Bone marrow (tissue), 2 donors: ENCODE measurements at places on chromosomes 6 and 20.

DNA sequence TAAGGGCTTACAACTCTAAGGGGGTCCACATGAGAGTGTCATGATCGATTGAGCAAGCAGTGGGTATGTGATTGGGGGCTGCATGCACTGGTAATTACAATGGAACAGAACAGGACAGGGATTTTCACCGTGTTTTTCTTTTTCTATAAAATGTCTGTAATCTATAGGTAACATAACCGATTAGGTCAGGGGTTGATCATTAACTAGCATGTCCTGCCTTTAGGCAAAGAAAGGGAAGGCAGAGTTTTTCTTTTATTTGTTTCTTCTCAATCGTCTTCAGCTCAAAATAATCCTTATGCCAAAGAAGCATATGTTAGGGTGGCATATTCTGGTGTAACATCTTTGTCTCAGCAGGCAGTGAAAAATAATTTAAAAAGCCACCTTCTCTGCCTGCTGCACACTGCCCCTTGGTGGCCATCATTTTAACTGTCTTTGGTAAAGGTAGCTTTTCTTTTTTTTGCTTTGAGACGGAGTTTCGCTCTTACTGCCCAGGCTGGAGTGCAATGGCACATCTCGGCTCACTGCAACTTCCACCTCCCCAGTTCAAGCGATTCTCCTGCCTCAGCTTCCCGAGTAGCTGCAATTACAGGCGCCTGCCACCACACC is 9.7 kb upstream of the CEP43 start:
- DNase-seq: peak; percentile 22

DNA sequence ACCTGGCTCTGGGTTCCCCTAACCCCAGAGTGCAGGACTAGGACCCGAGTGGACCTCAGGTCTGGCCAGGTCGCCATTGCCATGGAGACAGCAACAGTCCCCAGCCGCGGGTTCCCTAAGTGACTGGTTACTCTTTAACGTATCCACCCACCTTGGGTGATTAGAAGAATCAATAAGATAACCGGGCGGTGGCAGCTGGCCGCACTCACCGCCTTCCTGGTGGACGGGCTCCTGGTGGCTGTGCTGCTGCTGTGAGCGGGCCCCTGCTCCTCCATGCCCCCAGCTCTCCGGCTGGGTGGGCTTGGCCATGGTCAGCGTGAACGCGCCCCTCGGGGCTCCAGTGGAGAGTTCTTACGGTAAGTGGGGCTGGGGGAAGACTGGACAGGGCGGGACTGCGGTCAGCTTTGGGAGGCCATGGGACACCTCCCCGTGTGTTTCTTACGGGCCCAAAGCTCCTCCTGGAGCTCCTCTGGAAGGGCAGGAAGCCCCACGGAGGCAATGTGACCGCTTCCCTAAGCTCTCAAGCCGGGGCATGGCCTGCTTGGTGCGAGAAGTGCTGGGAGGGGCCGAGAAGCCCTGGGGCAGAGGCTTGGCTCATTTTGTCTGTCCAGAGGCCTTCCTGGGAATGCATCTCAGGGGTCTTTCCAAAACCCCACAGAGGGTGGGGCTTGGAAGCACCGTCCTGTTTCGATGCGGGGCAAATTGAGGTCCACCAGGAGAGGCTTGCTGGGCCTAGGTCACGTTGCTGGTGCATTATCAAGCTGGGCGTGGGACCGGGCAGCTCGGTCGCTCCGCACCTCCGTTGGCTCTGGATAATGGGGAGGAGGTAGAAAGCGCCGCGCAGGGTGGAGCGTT is at the start of gene HNF4A:
Gene HNF4A (plus strand): TSS at position 202 of the 855 bp plus-strand sequence. CDS start 106 bp downstream, at position 308.
- no peak for DNase-seq

GRCh38 chr6:135289816-135290215 is 108.7 kb downstream of the MYB start:
- DNase-seq: no peak

DNA sequence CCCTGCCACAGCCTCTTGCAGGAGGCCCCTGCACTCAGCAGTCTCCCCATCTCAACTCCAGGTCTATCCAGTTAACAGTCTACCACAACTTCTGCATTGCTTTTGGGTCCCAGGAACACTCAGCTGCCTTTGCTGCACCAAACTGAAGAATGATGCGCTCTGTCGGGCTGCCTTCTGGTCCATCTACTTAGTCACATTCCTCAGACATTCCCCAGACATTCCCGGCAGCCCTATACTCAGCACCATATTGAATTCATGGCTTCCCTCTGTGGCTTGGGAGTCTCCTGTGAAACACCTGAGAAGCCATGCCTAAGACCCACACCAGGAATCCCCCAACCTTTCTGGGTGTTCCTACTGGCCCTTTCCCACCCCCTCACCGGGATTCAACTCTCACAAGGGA is 99.6 kb upstream of the COL21A1 start:
- no peak for DNase-seq

- DNase-seq: no peak
Observed at GRCh38 chr20:12375967-12376366, 458.3 kb downstream of the BTBD3 start.

DNA sequence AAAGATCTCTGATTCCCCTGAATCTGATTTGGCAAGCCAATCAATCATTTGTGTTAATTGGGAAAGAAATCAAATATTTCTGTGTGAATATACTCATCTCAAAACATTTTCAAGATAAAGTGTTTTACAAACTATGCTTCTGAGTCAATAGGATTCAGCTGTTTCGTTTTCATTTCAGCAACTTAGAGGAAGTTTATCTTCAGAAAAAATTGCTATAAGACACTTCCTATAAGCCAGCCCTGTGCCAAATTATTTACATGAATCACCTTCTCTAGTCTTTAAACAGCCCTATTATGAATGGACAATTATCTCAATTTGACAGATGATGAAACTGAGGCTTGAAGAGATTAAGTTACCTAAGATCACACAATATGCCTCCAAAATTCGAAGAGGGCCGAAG is 10.9 kb downstream of the DEFB129 start:
- no peak for DNase-seq

- DNase-seq: peak; percentile 69
Observed at GRCh38 chr6:43263314-43264178, 20.3 kb downstream of the TTBK1 start.

GRCh38 chr20:61347443-61347842 is 95.4 kb downstream of the CDH4 start:
- DNase-seq: no peak

- DNase-seq: no peak
Observed at GRCh38 chr6:10478187-10479040, 42.7 kb upstream of the GCNT2 start.

DNA sequence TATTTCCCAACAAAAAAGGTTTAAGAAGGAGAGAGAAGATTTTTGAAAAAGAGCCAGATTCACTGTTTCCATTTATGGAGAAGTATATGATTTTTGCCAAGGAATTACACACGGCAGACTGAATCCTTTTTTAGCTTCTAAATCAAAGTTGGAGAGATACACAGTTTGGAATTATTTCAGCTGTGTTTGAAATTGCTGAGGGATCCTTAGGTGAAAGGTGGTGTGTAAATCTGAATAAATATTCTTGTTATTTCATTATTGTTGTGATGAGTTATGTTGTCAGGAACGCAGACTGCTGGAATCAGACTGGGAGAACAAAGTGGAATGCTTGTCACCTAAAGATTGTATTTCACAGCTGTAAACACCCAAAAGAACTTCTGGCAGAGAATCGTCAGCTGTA is 168.5 kb upstream of the AKIRIN2 start:
- no peak for DNase-seq

GRCh38 chr6:31114541-31114878 is at the start of gene PSORS1C1:
Gene PSORS1C1, plus strand, starts transcription at chr6:31114800. Its CDS starts 14,833 bp downstream, at chr6:31129633.
- DNase-seq: no peak

DNA sequence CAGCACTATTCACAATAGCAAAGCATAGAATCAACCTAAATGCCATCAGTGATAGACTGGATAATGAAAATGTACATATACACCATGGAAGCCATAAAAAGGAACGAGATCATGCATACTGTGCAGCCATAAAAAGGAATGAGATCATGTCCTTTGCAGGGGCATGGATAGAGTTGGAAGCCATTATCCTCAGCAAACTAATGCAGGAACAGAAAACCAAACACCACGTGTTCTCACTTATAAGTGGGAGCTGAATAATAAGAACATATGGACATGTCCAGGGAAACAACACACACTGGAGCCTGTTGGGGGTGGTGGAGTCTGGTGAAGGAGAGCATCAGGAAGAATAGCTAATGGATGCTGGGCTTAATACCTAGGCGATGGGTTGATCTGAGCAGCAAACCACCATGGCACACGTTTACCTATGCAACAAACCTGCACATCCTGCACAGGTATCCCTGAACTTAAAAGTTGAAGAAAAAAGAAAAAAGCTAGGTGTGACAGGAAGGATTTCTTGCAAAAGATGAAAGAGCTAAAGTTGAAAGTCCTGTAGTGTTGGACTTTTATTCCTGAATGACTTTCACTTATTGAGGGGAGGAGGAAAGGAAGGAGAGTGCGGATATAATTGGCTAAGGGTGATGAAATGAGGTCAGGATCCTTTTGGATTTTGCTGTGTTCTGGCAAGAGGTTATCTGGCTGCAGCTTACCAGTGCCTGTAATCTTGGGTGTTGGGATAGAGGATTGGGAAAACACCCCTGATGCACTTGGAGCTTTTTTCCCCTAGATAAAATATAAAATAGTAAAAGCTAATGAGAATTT is 8.5 kb downstream of the TRMT11 start:
- DNase-seq: no peak

DNA sequence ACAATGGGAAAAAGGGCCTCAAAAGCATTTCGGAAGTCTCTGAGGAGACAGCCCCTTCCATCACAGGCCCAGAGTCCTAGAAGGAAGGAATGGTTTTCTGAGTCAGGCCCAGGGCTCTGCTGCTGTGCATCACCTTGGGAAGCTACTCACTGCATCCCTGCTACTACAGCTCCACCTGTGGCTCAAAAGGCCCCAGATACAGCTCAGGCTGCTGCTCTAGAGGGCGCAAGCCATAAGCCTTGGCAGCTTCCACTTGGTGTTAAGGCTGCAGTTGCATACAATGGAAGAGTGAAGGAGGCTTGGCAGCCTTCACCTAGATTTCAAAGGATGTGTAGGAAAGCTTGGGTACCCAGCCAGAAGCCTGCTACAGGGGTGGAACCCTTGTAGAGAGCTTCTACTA is 54.8 kb downstream of the MEI4 start:
- DNase-seq: no peak

DNA sequence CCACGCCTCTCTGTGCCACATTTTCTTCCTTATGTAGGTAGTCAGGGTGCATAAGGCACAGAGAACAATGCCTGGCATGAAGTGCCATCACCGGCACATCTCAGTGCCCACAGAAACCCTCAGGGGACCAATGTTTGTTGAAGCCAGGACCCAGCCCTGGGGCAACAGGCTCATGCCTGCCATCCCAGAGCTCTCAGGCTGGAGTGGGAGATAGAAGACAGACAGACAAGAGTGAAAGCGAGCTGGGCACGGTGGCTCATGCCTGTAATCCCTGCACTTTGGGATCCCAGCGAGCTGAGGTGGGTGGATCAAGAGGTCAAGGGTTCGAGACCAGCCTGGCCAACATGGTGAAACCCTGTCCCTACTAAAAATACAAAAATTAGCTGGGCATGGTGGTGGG is 13.5 kb downstream of the EFCAB8 start:
- DNase-seq: no peak

DNA sequence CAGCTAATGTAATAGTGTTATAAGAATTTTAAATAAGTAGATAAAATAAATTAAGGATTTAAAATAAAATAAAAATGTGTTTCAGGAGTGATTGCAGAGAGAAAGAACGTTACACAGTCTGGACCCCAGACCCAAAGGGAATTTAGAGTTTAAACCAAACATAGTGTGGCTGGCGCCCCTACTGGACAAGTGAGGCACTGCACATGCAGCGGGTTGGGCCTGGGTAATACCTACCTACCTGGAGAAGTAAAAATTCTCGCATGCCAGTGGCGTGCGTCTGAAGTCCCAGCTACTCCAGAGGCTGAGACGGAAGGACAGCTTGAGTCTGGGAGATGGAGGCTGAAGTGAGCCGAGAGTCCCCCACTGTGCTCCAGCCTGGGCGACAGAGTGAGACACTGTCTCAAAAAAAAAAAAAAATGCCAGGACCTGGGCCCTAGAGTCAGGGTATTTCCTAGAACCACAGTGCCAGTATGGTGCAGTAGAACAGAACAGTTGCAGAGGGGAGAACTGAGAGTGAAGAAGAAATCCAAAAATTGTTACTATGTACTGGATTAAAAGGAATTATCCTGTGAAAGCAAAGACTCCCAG is 71.4 kb upstream of the TCF21 start:
- DNase-seq: no peak

DNA sequence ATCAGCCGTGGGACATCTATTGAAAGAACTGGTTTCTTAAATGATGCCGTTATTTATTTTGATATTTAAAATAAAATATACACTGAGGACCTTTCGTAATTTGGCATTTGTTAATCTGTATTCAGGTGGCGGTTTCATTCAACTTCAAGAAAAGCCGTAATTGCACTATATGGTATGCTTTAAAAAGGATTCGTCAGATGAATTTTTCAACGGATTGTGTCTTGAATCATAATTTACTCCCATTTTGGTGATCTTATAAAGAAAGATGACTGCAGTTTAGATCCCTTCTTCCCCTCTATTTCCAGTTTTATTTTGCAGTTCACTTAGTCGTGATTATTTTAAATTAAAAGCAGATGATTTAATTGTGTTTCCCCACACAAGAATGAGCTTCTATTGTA is 761 bp downstream of the KLHL32 start:
- no peak for DNase-seq

DNA sequence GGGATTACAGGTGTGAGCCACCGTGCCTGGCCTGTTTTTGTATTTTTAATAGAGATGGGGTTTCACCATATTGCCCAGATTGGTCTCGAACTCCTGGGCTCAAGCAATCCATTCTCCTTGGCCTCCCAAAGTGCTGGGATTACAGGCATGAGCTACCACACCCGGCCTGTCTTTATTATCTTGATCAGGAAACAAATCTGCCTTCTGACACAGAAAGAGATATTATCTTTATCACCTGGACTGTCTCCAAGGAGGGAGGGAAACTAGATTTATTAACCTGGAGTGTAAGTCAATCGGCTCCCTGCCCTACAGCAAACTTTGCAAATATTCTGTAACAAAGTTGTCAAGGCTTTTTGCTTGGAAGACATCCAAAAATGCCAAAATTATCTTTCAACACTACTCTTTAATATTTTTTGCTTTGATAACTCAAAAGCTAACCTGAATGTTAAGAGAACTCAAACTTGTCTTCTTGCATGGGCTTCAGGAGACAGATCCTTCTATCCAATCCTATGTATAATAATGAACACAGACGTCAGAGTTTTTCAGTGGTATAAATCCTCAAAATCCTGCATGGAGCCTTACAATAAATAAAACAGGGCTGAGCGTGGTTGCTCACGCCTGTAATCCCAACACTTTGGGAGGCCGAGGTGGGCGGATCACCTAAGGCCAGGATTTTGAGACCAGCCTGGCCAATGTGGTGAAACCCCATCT is 85.0 kb upstream of the LOC128125822 start:
- no peak for DNase-seq
